Right renal pelvis (tissue), 4 donors: ENCODE measurements at places on chromosomes 12 and 14.

DNA sequence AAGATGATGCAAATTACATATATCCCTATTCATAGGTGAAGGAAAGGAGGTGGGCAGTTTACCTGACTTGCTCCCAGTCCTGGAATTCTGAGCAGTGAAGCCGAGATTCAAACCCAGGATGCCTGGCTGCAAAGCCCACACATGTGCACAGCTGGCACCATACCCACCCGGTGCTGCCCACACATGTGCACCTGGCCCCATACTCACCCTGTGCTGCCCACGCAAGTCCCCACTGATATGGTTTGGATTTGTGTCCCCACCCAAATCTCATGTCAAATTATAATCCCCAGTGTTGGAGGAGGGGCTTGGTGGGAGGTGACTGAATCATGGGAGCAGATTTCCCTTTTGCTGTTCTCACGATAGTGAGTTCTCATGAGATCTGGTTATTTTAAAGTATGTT, 179.2 kb upstream of the C14orf180 start:
- no peak for DNase-seq

- DNase-seq = no peak
These were observed 191.1 kb downstream of the GRIN2B start for GRCh38 chr12:13790317-13790716.

- no peak for DNase-seq
These were observed 1009.7 kb downstream of the VRK1 start for GRCh38 chr14:97806891-97807290.

DNA sequence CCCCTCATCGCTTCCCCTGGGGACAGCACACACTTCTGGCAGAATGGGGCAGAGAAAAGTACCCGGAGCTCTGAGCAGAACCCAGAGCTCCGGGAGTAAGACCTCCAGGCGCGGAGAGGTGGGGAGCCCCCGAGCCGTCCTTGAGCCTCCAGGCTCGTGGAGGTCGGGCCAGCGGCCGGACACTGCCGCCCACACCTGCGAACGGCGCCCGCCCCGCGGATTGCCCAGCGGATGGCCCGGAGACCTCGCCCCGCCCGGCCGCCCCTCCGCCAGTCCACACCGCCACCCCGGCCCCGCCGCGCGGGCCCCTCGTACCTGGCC, 344 bp downstream of the SPTLC2 start:
- DNase-seq = no peak

GRCh38 chr12:22334410-22335100, at the start of gene ST8SIA1:
Gene ST8SIA1 (minus strand): TSS chr12:22334707. CDS start chr12:22334232, 475 bp downstream.
- no peak for DNase-seq

GRCh38 chr12:34290381-34290995, 268.2 kb downstream of the ALG10 start:
- DNase-seq = no peak

- DNase-seq = no peak
These were observed 166.3 kb upstream of the TRHDE start for GRCh38 chr12:72105849-72106248.

DNA sequence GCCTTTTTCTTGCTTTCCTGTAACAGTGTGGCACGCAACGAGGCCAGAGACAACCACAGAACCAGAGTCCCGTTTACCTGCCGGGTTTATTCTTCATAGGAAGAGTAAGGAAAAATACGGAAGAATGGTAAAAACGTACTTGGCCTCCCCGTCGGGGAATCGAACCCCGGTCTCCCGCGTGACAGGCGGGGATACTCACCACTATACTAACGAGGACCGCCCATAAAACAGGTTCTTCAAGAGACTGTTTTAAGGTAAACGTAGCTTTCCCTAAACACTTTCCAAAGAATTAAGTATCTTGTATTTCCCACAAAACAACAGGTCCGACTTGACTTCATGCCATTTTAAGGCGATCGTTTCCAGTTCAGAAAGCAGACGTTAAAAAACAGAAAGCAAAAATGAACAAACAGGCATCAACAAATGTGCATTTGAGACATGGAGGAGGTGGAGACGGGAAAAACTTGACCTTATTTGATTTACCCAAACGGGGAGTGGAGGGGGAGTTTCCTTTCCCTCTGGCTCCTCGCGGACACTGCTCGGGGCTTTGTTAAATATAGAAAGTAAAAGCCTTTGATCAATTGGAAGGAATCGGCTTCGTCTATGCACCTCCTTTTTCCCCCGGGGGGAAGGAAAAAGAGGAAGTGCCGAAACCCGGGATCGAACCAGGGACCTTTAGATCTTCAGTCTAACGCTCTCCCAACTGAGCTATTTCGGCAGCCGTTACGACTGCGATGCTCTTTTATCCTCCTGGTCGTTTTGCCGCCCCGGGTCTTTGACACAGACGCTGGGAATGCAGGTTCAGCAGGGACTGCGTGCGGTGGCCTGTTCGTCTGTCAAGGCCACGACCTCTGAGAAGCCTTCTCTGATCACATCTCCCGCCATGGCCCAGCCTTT, 13.0 kb upstream of the UBC start:
- no peak for DNase-seq

DNA sequence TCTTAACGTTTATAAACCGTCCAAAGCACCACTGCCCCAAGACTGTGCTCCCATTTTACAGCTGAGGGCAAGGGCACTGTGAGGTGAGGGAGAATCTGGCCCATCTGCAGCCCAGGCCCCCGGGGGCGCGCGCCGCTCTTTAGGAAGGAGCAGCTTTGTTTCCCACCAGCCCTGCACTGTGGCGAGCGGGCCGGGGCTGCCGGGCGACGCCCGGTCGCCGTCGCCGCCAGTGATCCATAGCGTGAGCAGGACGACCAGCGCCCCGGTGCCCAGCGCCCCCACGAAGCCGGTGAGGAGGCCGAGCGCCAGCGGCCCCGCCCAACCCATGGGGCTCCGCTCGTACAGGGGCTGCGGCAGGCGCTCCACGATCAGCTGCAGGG, 34.6 kb downstream of the FIGNL2 start:
- no peak for DNase-seq

DNA sequence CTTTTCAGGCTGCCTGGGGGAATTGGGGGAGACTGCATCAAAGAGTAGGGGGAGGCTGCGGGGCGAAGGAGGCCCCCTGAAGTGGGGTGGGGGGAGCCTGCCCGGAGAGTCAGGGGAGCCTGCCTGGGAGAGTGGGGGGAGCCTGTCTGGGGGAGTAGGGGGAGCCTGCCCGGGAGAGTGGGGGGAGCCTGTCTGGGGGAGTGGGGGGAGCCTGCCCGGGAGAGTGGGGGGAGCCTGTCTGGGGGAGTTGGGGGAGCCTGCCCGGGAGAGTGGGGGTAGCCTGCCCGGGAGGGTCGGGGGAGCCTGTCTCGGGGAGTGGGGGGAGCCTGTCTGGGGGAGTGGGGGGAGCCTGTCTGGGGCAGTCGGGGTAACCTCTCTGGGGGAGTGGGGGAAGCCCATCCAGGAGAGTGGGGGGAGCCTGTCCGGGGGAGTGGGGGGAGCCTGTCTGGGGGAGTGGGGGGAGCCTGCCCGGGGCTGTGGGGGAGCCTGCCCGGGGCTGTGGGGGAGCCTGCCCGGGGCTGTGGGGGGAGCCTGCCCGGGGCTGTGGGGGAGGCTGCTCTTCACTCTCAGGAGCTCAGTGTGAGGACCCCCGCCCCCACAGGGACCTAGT, 6.5 kb upstream of the DEGS2 start:
- no peak for DNase-seq

GRCh38 chr12:67154901-67155300, 114.3 kb upstream of the CAND1 start:
- no peak for DNase-seq

GRCh38 chr14:72787841-72788240, 106.1 kb downstream of the DPF3 start:
- DNase-seq = no peak

DNA sequence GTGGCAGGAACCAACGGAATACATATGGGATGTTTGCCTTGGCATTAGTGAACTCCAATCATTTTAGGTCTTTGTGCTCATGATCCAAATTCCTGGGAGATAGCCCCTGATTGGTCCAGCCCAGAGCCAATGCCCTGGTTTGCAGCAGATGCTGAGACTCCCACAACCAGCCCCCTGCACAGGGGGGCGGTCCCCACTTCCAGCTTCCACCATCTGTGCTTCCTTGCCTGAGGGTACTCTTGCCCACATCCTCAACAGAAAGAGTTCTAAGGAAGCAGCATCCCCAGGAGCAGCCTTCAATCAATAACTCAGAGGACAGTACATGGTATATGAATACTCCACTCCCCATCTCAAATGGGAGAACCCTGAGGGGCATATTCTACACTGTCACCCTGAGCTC, 39.7 kb upstream of the FICD start:
- DNase-seq = no peak

- no peak for DNase-seq
These were observed 375.0 kb downstream of the TRHDE start for GRCh38 chr12:72647139-72647538.

- no peak for DNase-seq
These were observed 141.8 kb downstream of the VRK1 start for GRCh38 chr14:96938946-96939345.

GRCh38 chr12:23758608-23759007, 190.9 kb downstream of the SOX5 start:
- DNase-seq = no peak

- DNase-seq = no peak
These were observed 145.7 kb downstream of the SAMD4A start for GRCh38 chr14:54712465-54713200.

DNA sequence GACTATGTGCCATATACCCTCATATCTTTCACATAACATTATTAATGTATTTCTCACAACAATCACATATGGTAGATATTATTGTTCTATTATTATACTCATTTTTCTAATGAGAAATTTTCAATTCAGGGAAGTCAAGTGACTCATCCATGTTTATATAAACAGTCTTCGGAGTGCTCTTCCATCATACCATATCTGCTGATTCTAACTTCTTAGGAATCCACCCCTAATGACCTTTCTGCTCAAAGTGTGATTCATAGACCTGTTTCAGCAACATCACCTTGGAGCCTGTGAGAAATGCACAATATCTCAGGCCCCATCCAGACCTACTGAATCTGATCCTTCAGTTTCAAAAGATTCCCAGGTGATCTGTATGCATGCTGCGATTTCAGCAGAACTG, 39.8 kb upstream of the OVCH1 start:
- no peak for DNase-seq

DNA sequence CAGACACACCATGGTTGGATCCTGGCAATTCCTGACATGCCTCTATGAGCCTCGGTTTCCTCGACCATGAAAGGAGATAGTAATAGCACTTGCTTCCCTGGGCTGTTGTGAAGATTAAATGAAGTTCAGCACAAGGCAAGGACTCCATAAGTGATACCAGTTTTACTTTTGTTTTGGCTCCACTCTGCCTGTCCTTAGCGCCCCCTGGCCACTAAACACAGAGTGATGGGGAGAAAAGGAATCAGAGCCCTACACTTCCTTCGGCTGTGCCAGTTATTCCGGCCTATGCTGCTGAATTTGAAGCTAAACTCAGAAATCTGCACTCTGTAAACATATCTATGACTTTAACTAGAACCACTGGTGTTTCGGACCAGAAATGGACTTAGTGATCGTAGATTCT, 173.8 kb downstream of the C12orf75 start:
- DNase-seq = no peak

DNA sequence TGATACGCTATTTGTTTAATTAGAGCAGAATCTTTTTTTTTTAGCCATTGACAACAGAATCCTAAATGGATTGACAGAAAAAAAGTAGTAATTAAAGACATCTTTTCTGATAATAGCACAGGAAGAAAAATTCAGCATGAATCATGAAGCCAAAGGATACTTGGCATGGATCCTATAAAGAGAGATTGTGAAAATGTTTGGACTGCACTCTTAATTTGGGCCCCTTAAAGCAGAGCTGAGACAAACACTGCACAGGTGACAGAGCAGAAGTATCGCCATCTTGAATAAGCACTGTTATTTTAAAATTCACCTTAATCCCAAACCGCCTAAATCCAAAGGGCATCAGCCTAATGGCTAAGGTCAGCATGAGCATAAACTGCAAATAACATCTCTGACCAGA, 48.8 kb upstream of the SEL1L start:
- DNase-seq = no peak

GRCh38 chr14:94771906-94772490, 2.1 kb upstream of the GSC start:
- DNase-seq = no peak

DNA sequence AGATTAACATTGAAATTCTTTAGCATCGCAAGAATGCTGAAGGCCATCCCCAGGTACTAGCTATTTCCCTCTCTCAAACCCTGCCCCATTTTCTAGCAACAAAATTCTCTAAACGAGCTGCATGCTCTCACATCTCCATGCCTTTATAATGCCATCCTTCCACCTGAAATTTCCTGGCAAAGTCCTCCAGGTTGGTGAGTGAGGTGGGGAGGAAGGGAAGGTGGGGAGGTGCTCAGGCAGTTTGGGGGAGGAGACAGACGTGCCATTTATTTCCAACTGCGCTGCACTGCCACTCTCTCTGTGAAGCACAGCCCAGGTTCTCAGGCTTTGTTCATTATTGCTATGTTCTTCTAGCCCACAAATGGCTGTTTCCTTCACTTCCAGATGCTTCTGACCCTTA, 208.4 kb downstream of the PAWR start:
- DNase-seq = no peak

GRCh38 chr14:84162633-84163032, 1367.3 kb upstream of the FLRT2 start:
- no peak for DNase-seq

GRCh38 chr12:13701502-13701901, 279.9 kb downstream of the GRIN2B start:
- DNase-seq = no peak

- peak; percentile 28 for DNase-seq
These were observed 240.1 kb upstream of the ARHGAP5 start for GRCh38 chr14:31837031-31837430.

DNA sequence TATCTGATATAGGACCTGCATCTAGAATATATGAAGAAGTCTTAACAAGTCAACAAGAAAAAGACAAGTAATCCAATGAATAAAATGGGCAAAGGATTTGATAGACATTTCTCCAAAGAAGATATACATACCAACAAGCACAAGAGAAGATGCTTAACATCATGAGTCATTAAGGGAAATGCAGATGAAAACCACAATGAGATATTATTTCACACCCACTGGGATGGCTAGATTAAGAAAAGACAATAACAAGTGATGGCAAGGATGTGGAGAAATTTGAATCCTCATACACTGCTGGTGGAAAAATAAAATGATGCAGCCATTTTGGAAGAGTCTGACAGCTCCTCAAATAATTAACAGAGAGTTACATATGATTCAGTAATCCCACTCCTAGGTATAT, 502.6 kb downstream of the FUT8 start:
- DNase-seq = no peak

DNA sequence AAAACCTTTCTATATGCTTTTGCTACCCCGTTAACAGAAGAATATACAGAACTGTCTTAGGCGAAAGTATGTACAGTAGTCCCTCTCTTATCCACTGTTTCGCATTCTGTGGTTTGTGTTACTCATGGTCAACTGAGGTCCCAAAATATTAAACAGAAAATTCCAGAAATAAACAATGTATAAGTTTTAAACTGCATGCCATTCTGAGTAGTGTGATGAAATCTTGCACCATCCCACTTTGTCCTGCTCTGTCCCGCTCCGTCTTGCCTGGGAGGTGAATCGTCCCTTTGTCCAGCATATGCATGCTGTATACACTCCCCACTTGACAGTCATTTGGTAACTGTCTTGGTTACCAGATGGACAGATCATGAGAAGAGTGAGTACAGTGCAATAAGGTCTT, 70.1 kb upstream of the STRN3 start:
- DNase-seq = no peak

- no peak for DNase-seq
These were observed 189.4 kb downstream of the NUAK1 start for GRCh38 chr12:105949391-105949790.
